NCI-H1417 (cell line): ENCODE measurements at places on chromosomes 16 and 17.

DNA sequence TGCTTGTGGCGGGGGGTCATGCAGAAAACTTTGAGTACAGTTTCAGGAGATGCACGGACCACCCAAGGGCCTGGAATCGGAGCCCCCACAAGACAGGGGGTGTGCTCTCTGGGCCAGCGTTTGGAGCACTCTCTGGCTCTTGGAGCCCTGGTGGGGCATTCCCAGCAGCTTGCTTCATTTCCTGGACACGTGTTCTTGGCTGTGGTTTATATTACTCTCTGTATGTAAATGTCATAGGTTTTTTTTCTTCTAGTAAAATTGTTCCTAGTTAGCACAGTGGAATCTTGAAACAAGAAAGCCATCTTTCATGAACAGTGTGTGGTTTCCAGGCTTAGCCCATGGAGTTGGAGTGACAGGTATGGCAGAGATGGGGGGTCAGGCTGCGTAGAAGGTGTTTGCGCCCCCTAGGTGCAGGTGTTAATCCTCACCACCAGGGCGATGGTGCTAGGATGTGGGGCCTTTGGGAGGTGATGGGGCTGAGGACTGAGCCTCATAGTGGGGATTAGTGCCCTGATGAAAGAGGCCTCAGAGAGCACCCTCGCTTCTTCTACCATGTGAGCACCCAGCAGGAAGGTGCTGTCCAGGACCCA is 79.8 kb downstream of the JPH3 start:
- DNase-seq = no peak

GRCh38 chr17:78257810-78258322 is 26.4 kb downstream of the TMEM235 start:
- DNase-seq = peak; percentile 26

DNA sequence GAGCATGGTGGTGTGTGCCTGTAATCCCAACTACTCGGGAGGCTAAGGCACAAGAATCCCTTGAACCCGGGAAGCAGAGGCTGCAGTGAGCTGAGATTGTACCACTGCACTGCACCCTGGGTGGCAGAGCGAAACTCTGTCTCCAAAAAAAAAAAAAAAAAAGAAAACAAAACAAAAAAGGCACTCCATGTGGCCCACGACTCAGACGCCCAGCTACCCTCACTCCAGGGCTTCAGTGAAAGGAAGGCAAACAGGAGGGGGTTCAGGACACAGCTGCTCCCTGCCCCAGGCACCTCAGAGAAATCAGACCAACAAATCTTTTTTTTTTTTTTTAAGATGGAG is 91.7 kb downstream of the LITAF start:
- DNase-seq = peak; percentile 60

GRCh38 chr16:89392881-89393737 is 97.3 kb downstream of the ANKRD11 start:
- DNase-seq = no peak
